Frontal cortex (tissue), 4 donors: ENCODE measurements at places on chromosomes 2 and 18. TPM values are rescaled to one million over a fixed set of nuclear protein-coding genes. Genes with fewer than 3 reads are reported as not detected.

Gene TUBB8B
- total RNA-seq, result not detected

Gene CMPK2
- total RNA-seq, result 10.2 TPM

Gene AKAIN1
- total RNA-seq, result 4.5 TPM

Gene CHRND
- not detected for total RNA-seq

Gene TMEM169
- total RNA-seq, result 23.2 TPM

Gene GALR1
- under 0.01 TPM for total RNA-seq

Gene ST6GAL2
- 144 TPM for total RNA-seq
